NCI-H526 treated with DMSO at 0.1 percent for 48 hours (cell line): ENCODE measurements at places on chromosomes 3 and 15.

GRCh38 chr15:54772663-54773062 is 424.1 kb downstream of the RSL24D1 start:
- no peak for DNase-seq

- DNase-seq = peak; percentile 62
Observed at GRCh38 chr3:128170866-128171516, 17.7 kb downstream of the EEFSEC start.

- no peak for DNase-seq
Observed at GRCh38 chr3:155664925-155665695, 79.8 kb downstream of the PLCH1 start.

GRCh38 chr3:128468285-128468790 is 1.6 kb upstream of the DNAJB8 start:
- DNase-seq = no peak

GRCh38 chr3:15467227-15468181 is 40.1 kb downstream of the EAF1 start:
- no peak for DNase-seq

DNA sequence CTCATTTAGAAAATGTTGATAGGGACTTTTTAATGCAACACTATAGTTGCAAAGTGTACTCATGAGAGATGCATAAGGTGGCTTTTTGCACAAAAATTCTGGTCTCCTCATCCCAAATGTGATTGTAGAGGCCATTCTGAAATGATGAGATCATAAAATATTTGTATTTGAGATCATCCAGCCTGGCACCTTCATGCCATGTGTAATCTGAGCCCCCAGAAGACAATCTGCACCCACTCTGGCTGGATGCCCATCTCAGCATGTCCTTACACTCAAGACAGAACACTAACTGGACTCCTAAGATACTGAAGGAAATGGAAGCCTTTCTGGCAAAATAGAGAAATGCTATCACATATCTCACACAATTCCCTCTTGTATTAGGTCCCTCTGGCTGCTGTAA is 49.2 kb downstream of the SLC7A14 start:
- no peak for DNase-seq

GRCh38 chr15:54884312-54884711 is 312.4 kb downstream of the RSL24D1 start:
- no peak for DNase-seq

- DNase-seq = no peak
Observed at GRCh38 chr15:77499087-77499760, 78.5 kb downstream of the HMG20A start.

- no peak for DNase-seq
Observed at GRCh38 chr3:118067439-118067838, 967.2 kb downstream of the IGSF11 start.

DNA sequence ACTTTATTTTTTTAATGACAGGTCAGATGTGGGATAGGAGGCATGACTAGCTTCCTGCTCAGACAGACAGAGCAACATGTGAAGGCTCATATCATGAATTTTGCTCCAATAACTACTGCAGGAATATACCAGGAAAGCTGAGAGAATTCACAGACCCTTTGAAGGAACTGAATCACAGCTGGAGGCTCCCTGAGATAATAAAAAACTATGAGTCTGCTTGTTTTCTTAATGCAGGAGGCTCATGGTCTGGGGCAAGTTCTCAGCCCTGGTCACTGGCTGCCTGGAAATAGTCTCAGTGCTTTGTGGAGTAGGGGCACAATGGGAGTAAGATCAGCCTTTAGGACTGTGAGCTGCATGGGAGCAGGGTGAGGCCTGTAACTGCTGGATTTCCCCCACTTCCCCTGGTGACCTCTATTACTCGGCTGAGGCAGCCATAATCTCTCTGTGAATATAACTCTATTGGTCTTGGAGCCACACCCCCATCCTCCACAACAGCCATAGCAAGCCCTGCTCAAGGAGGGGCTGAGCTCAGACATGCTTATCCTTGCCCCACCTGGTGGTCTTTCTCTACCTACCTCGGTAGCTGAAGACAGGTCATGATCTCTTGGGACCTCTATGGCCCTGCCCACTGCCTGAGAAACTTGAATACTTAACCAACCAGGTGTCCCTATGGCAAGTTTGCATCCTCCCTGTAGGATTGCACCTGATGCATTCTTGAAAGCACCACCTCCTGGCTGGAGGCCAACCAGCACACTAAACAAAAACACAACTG is 281.6 kb upstream of the TMCO5A start:
- DNase-seq = no peak

- no peak for DNase-seq
Observed at GRCh38 chr15:64774629-64775493, 528 bp downstream of the RBPMS2 start.

GRCh38 chr3:63946753-63947152 is 34.6 kb upstream of the SCAANT1 start:
- DNase-seq = no peak

DNA sequence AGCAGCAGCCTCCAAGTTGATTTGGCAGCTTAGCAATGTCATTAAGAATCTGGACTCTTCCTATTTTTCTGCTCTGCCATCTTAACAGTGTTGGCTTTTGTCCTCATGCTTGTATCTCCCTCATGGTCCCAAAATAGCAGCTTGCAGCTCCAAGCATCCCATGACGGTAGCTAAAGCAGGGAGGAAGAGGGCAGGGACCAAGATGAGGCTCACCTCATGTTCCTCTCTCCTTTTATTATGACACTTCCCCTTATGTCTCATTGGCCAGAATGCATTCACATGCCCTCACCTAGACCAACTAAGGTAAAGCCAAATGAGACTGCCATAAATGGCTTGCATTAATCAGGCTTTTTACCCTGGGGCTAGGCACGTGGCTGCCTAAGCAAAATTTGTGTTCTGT is 382.4 kb downstream of the SHQ1 start:
- DNase-seq = no peak

- no peak for DNase-seq
Observed at GRCh38 chr3:157128771-157129681, 30.9 kb downstream of the CCNL1 start.

- DNase-seq = no peak
Observed at GRCh38 chr15:77871852-77872371, 205.6 kb downstream of the TBC1D2B start.

DNA sequence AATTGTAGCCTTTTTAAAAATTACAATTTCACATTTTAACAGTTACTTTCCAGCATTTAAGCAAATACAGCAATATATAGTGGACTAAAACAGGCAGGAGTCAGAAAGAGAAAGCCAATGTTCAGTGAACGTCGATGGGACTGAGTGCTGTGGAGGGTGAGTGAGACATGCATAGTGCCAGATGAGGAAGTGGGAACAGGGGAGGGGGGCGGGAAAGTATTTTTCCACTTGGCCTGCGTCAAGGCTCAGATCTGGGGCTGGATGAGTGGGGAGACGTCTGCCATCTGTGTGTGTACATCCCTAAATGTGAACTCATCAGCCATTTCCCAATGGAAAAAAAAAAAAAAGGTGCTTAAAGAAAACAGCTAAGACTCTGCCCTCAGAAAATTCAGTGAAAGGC is 19.2 kb upstream of the RAD18 start:
- DNase-seq = no peak

DNA sequence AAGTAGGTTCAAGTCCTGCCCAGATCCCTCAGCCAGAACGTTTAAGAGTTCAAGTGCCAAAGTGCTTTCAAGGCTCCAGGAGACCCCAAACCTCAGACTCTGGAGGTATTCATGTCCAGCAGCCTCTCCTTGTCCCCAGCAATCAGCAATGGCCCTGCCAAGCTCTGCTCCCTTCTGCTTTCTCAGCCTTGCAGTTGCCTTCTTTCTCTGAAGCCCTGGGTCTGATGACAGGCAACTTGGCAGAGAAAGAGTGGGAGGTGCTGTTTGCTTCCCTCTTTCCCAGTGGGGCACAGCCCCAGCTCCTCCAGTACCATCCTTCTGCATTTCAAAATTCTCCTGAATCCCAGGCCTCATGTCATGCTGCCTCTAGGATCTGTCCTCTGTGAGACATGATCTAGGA is 40.2 kb downstream of the ATP2B2 start:
- DNase-seq = no peak

GRCh38 chr3:99856437-99857220 is 39.0 kb downstream of the CMSS1 start:
- DNase-seq = no peak

DNA sequence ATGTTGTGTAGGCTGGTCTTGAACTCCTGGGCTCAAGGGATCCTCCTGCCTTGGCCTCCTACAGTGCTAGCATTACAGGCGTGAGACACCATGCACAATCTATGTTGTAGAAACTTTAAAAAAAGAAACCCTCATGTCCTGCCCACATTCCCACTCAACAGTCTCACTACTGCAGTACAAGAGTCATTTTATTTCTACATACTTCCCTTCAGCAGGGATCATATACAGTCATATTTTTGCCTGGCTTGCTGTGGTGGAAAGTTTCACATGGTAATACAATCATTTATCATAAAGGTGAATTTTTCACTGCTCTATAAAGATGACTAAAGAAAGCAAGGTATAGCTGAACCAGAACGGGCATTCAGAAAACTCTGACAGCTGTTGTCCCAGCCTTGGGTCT is 53.8 kb upstream of the PIK3CB start:
- no peak for DNase-seq

- no peak for DNase-seq
Observed at GRCh38 chr3:13546667-13547171, 2.2 kb upstream of the FBLN2 start.

GRCh38 chr15:61549727-61550126 is 320.6 kb upstream of the RORA start:
- DNase-seq = no peak

DNA sequence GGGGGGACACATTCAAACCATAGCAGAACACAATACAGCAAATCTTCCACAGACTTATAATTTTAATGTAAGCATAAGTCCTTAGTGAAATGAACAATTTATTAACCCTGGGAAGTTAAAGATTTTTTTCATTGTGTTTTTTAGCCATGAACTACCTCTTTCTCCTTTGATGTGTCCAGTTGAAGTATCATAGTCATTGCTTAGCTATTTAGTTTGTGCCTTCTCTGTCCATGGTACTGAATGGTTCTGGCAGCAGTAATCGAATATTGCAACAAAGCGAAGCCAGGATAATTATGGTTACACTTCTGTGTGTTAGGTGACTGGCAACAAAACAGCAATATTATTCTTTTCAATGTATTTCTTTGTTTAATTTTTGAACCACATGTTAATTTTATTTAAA is 403.0 kb upstream of the ONECUT1 start:
- DNase-seq = no peak

DNA sequence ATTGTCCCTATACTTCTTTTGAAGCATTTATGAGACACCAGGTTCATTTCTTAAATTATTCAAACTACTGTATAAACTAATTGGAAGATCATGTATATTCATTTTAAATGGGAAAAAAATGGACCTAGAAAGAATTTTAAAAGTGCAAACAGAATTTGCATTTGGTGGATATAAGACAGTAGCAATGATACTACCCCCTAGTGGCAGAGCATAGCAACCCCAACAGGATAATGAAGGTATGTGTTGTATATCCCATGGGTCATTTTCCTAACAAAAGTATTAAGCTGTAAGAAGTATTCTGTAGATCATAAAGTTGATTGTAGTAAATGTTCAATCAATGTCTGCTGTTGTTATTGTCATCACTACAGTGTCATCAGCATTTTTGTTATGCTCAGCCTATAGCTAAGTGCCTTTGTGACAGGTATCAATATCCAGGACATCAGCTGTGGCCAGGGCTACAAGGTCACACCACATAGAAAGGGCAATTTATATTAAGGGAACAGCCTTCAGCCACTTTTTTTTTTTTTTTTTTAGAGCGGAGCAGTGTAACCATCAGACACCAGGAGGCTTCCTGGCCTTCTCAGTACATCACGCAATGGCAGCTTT is 175.8 kb downstream of the FOXB1 start:
- DNase-seq = peak; percentile 9

- DNase-seq = peak; percentile 12
Observed at GRCh38 chr15:75156326-75157215, 45.1 kb upstream of the C15orf39 start.

- no peak for DNase-seq
Observed at GRCh38 chr15:71548401-71548807, 261.9 kb upstream of the NR2E3 start.

GRCh38 chr15:88878720-88879184 is 16.6 kb downstream of the HAPLN3 start:
- DNase-seq = peak; percentile 49

- DNase-seq = no peak
Observed at GRCh38 chr15:96121086-96121920, 209.2 kb upstream of the NR2F2 start.

DNA sequence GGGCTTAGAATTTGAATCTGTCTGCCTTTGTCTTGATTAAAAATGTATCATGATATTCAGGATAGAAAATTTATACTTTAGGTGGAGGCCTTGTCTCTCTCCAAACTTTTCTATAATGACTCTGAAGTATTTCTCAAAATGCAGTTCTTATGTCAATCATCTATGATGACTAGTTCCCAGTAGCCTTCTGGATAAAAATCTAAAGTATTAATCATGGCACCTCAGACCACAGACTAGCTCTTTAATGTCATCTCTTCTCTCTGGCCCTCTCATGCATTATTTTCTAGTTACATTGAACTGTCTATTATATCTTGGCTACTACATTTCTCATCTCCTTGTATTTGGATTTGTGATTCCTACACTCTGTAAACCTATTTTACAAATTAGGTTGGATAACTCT is 96.9 kb downstream of the ZPLD1 start:
- DNase-seq = no peak

GRCh38 chr3:66618066-66618465 is 117.2 kb upstream of the LRIG1 start:
- no peak for DNase-seq

- no peak for DNase-seq
Observed at GRCh38 chr3:32397941-32398340, 6.3 kb downstream of the CMTM7 start.

GRCh38 chr3:158492685-158493084 is 78.3 kb upstream of the MLF1 start:
- DNase-seq = no peak

- DNase-seq = no peak
Observed at GRCh38 chr3:97810779-97811390, 10.9 kb upstream of the CRYBG3 start.

GRCh38 chr15:83066034-83066733 is 868 bp downstream of the BTBD1 start:
- no peak for DNase-seq

DNA sequence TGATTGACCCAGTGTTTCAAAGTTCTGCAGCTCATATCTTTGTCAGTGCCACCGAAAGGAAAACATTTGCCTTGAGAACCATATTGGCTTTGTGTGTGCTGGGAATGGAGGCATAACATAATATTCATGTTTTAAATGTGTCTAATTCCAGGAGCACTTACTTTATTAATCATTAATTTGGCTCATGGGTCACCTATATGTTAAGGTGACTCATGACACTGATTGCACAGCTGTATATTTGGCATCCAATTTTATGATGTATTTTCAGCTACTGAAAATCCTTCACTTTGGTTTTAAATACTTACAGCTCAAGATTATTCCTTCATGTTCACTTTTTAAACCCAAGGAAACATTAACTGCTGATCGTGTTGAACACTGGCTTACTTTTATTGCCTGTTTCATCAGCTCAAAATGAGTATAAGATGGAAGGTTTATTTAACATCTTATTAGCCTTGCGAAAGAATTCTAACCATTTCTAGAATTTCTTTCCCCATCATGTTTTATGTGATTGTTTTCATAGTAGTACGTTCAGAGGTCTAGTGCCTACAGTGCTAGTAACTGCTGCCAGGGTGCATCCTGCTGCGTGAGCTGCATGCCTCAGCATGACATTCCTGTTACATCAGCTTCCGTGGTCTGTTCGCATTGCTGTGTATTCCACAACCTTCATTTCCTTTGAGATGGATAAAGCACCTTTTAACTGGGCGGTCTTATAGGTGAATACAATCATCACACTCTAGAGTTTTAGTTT is 63.7 kb downstream of the LRCH3 start:
- no peak for DNase-seq
